ENCODE measurements at places on chromosomes 11 and 22. TPM values are rescaled to one million over a fixed set of nuclear protein-coding genes. Genes with fewer than 3 reads are reported as not detected.

- DNase-seq: no peak
- H3K36me3 ChIP-seq: no peaks in the 10 kb centered on the region
- no peaks in the 10 kb centered on the region for H3K4me1 ChIP-seq
- no peak overlapping the region for H3K4me3 ChIP-seq
These were observed 8.4 kb upstream of the ALG8 start for GRCh38 chr11:78147807-78148206.

Gene RIC3
- total RNA-seq: 29.5 TPM

DNA sequence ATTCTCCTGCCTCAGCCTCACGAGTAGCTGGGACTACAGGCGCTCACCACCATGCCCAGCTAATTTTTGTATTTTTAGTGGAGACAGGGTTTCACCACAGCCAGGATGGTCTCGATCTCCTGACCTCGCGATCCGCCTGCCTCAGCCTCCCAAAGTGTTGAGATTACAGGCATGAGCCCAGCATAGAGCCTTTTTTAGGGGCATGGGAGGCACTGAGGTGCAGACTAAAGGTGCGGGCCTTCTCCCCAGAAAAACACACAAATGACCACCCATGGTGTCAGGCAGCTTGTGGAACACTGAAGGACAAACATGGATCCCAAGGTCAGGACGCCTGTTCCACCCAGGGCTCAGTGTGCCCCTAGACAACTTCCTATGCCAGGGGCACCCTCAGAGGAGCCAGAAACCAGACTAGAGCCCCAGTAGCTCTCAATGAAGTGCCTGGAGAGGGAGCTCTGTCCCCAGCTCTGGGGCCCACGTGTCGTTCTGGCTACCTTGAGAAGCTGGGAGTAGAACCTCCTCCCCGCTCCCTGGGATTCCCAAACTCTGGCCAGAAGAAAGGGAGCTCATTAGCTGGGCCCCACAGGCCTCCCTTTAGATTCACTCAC, 21.2 kb upstream of the CD5 start:
- no peaks in the 10 kb centered on the region for H3K36me3 ChIP-seq
- H3K4me1 ChIP-seq: peaks cover 6% of the 10 kb centered on the region
- no peak for DNase-seq

DNA sequence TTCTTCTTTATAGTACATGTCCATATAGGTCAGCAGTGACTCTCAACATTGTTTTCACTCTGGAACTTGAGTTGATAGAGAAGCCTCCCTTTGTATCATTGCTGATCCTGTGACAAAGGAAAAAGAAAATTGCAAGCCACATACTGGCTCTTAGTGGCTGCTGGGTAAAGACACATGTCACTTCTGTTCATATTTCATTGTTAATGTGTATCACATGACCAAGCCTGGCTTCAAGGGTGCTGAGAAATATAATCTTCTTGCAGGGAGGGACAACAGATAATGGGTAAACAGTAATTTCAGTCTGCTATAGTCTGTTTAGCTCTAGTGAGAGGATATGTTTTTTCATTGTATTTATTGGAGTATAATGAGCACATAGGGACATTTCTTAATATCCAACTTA, 173.3 kb downstream of the PGR start:
- H3K27me3 ChIP-seq: no peaks in the 10 kb centered on the region
- H3K4me1 ChIP-seq: no peaks in the 10 kb centered on the region
- DNase-seq: no peak

Gene UPK3A
- 0.50 TPM for total RNA-seq

DNA sequence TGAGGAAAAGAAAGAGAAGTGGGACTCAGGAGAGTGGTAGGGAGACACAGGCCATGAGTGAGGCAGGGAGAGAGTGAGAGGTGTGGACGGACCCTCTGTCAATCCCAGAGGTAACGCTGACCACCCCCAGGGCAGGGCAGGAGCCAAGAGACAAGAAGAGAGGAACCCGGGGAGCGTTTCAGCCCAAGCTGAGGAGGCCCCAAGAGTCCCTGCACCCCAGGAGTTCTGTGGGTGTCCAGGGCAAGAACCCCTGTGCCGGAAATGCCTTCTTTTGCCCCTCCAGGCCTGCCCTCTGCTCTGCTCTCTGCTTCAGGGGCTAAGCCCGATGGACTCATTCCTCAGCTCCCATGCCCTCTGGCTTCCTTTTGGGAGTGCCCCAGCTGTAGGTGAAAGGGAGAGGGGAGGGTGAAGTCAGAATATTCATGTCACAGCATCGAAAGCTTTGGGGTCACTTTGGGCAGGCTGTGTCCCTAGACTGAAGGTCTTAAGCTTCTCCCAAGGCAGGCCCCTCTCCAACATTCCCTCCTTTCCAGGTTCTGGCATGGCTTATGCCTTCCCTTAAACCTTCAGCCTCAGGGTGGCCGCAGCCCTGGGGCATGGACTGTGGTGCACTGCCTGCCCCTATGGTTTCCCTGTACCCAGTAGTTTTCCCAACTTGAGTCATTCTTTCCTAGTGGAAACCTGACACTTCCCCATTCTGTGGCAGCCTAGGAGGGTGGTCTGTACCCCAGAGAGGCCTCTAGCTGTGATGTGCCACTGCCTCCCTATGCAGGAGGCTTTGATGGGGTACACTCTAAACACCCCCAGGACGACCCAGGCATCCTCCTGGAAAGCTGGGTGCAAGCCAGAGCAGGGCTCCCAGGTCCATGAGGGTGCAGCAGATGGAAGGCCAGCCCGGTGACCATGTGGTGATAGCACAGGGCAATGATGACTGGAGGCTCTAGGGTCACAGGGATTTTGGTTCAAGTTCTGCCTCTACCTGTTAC, 27.1 kb downstream of the MYEOV start:
- no peak overlapping the region for H3K27ac ChIP-seq
- no peaks in the 10 kb centered on the region for H3K27me3 ChIP-seq
- no peak overlapping the region for H3K4me3 ChIP-seq
- no peaks in the 10 kb centered on the region for H3K36me3 ChIP-seq
- H3K4me1 ChIP-seq: no peaks in the 10 kb centered on the region

- H3K4me1 ChIP-seq: peaks cover 6% of the 10 kb centered on the region
- no peaks in the 10 kb centered on the region for H3K36me3 ChIP-seq
- H3K27ac ChIP-seq: no peak overlapping the region
- H3K27me3 ChIP-seq: no peaks in the 10 kb centered on the region
- DNase-seq: peak; percentile 17
These were observed 125.0 kb upstream of the NARS2 start for GRCh38 chr11:78699609-78700135.

DNA sequence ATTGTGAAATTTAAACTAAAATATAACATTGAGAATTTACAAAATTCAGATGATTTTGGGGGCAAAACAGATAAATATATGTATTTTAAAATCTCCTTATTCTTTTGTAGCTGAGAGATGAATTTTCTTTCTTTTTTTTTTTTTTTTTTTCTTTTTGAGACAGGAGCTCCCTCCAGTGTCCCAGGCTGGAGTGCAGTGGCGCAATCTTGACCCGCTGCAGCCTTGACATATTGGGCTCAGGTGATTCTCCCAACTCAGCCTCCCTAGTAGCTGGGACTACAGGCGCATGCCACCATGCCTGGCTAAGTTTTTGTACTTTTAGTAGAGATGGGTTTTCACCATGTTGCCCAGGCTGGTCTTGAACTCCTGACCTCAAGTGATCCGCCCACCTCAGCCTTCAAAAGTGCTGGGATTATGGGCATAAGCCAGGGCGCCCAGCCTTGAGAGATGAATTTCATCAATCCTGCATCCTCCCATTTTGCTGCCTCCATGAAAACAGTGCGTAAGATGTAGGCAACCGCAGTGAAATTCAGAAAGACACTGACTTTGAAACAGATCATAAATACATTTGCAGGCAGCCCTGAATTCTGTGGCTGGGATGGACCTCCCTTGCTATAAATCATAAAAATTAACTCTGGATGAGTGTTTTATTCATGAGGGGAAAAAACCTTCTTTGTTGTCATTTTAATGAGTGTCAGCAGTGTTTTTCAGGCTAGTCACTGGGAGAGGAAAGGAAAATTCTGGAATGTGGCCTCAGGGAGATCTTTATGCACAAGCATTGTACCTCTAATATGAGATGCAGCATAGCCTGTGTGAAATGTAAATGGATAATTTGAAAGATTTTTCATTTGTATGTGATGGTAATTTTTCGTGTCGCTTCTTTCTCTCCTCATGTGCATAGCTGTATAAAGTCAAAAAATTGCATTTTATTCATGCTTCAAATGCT, 14.4 kb downstream of the ELMOD1 start:
- H3K4me1 ChIP-seq: peaks cover 22% of the 10 kb centered on the region
- H3K27me3 ChIP-seq: peaks cover 33% of the 10 kb centered on the region
- no peak for DNase-seq
- H3K4me3 ChIP-seq: no peak overlapping the region

DNA sequence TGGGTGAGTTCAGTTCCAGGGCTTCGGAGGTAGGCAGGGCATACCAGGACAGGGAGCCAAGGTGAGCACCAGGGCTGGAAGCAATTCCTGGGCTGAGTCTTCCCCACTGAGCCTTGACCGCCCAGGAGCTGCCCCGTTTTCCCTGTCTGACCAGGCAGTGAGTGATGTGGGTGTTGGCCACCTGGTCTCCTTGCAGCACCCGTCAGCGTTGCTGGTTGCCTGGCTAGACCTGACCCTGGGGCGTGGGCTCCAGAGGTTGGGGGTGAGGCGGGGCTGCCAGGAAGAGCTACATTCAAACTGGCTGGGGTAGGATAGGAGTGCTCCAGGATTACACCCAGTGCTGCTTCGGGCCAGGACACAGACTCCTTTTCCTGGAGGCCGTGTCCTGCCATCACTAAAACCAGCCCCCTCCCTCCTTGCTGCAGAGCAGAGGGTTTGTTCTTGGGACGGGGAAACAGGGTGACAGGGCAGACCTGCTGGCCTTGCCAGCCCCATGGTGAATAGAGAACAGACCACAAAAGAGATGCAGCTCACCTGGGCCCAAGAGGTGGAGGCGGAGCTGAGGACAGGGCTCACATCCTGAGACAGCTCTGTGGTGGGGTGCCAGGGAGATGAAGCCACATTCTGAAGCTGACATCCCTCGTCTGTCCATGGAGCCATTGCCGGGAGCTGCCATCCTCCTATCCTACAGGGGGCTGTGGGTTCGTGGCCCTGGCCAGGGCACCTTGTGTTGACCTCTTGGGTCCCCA, 14.2 kb downstream of the INCENP start:
- no peaks in the 10 kb centered on the region for H3K4me1 ChIP-seq
- no peak overlapping the region for H3K27ac ChIP-seq
- no peaks in the 10 kb centered on the region for H3K36me3 ChIP-seq
- no peak for DNase-seq

GRCh38 chr11:43919852-43920597, 22.4 kb upstream of the C11orf96 start:
- no peaks in the 10 kb centered on the region for H3K36me3 ChIP-seq
- H3K4me3 ChIP-seq: no peak overlapping the region
- peaks cover 19% of the 10 kb centered on the region for H3K4me1 ChIP-seq
- no peak overlapping the region for H3K27ac ChIP-seq

GRCh38 chr11:64437426-64437825, 78.5 kb downstream of the RPS6KA4 start:
- peaks cover 6% of the 10 kb centered on the region for H3K27me3 ChIP-seq
- H3K36me3 ChIP-seq: no peaks in the 10 kb centered on the region
- no peak overlapping the region for H3K4me3 ChIP-seq
- no peak for DNase-seq
- H3K4me1 ChIP-seq: no peaks in the 10 kb centered on the region

DNA sequence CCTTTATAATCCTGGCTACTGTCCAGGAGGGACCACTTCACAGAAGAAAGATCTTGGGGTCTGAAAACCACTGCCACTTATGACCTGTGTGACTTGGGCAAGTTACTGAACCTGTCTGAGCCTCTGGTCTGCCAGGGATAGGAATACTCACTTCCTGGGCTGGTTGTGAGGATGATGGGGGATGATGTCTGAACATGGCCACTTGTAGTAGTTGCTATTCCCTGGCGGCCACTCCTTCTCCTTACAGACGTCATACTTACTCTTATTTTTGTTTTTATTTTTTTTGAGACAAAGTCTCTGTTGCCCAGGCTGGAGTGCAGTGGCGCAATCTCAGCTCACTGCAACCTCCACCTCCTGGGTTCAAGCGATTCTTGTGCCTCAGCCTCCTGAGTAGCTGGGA, 26.1 kb downstream of the CD82 start:
- H3K27ac ChIP-seq: no peak overlapping the region
- DNase-seq: no peak
- H3K4me3 ChIP-seq: no peak overlapping the region
- no peaks in the 10 kb centered on the region for H3K27me3 ChIP-seq
- H3K36me3 ChIP-seq: no peaks in the 10 kb centered on the region
- H3K4me1 ChIP-seq: peaks cover 30% of the 10 kb centered on the region
